ENCODE measurements at places on chromosomes 5 and 9.

DNA sequence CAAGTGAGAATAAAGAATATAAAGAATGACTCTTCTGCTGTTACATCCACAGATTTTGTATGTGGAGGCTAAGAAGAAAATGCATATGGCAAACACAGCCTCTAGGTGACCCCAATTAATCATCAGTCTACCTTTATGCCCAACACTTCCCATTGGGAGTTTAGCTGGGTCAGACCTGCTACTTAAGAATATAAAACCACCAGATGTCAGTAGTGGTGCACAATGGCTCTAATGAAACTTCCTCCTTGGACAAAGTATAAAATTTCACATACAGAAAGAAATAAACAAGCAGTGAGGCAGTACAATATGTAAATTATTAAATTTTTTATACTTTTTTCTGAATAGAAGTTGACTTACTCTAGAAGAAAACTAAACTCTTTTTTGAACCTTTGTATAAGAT, 539.9 kb downstream of the BRINP1 start:
- no peak overlapping the region for H3K27ac ChIP-seq
- H3K36me3 ChIP-seq: no peaks in the 10 kb centered on the region
- no peaks in the 10 kb centered on the region for H3K27me3 ChIP-seq
- no peaks in the 10 kb centered on the region for H3K4me1 ChIP-seq

DNA sequence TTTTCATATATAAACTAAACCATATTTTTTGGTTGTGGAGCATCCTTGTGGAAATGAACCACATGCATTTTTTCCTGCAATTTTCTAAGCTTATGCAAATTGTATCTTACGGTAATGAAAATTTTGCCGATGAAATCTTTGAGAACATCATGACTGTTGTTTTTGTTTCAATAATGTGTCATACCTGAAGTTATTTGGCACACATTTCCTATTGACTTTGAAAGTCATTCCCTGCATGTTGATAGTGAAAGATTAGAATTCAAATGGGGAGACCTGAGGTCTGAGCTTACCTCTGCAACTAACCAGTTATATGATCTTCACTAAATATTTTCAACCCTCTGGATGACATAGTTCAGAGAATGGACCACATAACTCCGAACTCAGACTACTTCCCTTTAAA, 88.5 kb downstream of the PRR16 start:
- no peak overlapping the region for H3K27ac ChIP-seq
- H3K4me3 ChIP-seq: no peak overlapping the region
- no peak for DNase-seq
- H3K36me3 ChIP-seq: no peaks in the 10 kb centered on the region

DNA sequence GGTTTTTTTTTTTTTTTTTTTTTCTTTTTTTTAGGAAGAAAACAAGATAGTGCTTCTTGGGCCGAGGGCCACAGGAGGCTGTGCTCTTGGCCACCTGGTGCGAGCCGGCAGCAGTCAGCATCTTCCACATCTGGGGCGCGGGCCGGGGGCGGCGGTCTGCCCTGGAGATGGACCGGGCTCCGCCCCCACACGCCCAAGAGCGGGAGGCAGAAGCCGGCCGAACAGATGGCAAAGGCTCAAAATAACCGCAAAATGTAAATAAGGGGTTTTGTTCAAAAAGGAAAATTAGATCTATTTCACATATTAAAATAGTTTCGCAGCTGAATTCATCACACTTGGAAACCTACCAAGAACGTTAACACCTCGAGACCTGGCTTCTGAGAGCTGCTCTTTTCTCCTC, 51.5 kb upstream of the UBAC1 start:
- H3K27ac ChIP-seq: peak overlapping the region; percentile 52
- H3K36me3 ChIP-seq: no peaks in the 10 kb centered on the region
- no peak overlapping the region for H3K4me3 ChIP-seq
- no peak for DNase-seq
- no peaks in the 10 kb centered on the region for H3K27me3 ChIP-seq

- H3K4me3 ChIP-seq: no peak overlapping the region
- peaks cover 5% of the 10 kb centered on the region for H3K4me1 ChIP-seq
- H3K36me3 ChIP-seq: no peaks in the 10 kb centered on the region
- no peak overlapping the region for H3K27ac ChIP-seq
These were observed 113.7 kb downstream of the TRIO start for GRCh38 chr5:14256756-14257393.

All from hepatocyte (in vitro differentiated cells).